ENCODE measurements at places on chromosomes 6 and 20.

DNA sequence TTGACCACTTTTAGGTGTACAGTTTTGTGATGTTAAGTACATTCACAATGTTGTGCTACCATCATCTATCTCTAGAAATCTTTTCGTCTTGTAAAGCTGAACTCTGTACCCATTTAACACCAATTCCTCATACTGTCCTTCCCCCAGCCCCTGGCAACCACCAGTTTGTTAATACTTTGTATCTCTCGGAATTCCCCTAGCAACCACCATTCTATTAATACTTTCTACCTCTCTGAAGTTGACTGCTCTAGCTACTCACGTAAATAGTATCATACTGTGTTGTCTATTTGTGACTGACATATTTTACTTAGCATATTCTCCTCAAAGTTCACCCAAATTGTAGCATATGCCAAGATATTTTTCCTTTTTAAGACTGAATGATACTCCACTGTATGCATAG lies 82.3 kb upstream of the CLDN20 start:
- H3K36me3 ChIP-seq, result no peaks in the 10 kb centered on the region
- peaks cover 6% of the 10 kb centered on the region for H3K4me1 ChIP-seq
- DNase-seq, result no peak
- H3K27ac ChIP-seq, result no peak overlapping the region
- H3K27me3 ChIP-seq, result no peaks in the 10 kb centered on the region
- H3K4me3 ChIP-seq, result no peak overlapping the region

- H3K27me3 ChIP-seq, result no peaks in the 10 kb centered on the region
- DNase-seq, result no peak
- no peaks in the 10 kb centered on the region for H3K4me1 ChIP-seq
- H3K4me3 ChIP-seq, result no peak overlapping the region
These were observed 101.6 kb upstream of the CD93 start for GRCh38 chr20:23187751-23188150.

DNA sequence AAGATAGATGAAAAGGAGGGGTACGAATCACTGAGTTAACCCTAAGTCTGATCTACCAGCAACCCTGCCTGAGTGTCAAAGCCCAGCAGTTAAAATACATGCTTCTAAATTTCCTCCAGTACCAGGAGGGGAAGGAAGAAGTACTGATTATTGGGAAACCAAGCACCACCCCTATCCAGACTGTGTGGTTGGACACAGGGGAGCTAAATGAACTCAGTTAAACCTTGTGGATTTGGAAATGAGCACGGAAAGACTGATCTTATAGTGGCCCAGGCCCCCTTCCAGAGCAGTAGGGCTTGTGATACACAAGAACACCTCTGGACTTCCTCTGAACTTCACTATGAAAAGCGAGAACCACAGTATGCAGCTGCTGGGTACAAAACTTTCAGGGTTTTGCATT lies 585.6 kb downstream of the MAFB start:
- no peaks in the 10 kb centered on the region for H3K4me1 ChIP-seq
- H3K4me3 ChIP-seq, result no peak overlapping the region
- no peaks in the 10 kb centered on the region for H3K27me3 ChIP-seq
- DNase-seq, result no peak
- H3K27ac ChIP-seq, result no peak overlapping the region

DNA sequence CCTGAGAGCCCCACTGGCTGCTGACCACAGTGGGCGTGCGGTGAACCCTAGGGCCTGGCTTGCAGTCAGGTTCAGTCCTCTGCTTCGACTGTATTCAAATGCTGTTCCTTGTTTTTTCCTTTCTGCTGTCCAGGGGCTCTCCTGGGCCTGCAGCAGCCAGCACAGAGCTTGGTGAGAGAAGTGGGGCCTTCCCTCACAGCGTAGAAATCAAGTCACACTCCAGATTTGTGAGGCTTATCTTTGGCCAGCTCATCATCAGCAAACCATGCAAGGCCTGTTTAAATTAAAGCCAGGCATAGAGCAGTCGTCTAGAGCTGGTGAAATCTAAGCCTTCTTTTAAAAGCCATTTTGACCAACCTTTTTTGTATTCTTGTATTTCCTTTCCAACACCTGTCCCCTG lies 8.4 kb downstream of the FAM120B start:
- no peaks in the 10 kb centered on the region for H3K27me3 ChIP-seq
- DNase-seq, result no peak
- no peak overlapping the region for H3K27ac ChIP-seq
- H3K36me3 ChIP-seq, result peaks cover 10% of the 10 kb centered on the region

Measured in CD4-positive, alpha-beta memory T cell (primary cell).